Stimulated activated CD4-positive, alpha-beta T cell treated with anti-CD3 and anti-CD28 coated beads, Interleukin-12 subunit alpha, Interleukin-12 subunit beta, amount 100 ng/mL, for 24 hours (primary cell): ENCODE measurements at places on chromosomes 5 and 9.

DNA sequence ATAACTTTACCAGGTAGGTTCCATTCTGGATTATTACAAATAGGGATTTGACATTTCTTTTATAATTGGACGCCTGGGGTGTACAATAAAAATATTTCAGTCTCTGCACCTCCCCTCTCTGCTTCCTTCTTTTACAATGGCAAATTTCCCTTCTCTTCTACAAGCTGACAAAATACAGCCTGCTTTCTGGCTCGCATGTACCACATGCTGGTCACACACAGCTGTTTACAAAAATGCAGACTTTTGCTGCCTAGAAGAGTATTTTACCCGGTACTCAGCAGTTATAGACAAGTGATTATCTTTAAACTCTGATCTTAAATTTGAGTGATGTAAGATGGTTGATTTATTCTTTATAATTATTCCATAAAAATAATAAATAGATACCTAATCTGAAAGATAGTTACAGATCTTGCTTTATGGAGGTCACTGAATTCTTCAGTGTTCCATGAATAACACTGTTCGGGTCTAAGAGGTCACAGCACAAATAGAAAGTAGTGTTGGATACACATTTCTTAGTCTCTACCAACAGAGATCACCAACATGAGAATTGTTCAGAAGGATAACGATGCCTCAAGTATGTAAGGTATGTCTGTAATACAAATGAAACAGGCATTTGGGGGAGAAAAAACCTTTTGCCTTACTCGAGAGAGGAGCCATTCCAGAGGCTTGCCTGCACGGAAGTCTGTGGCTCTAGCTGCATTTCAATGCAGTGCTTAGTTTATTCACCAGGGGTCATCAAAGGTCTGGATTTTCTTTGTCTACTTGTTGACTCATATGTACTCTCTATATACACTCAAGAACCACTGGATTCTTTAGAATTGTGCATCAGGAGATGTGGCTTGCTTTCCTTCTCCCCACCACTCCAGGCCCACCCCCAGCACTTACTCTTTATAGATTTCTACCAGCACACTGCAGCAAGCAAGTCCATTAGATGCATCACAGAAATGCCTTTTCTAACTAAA lies 206.6 kb upstream of the RFX3 start:
- no peak for DNase-seq

GRCh38 chr9:131402738-131403492 lies 9.0 kb downstream of the PRRC2B start:
- DNase-seq: no peak

GRCh38 chr5:2300421-2300820 lies 417.7 kb upstream of the IRX4 start:
- no peak for DNase-seq

GRCh38 chr9:126293522-126293889 lies 33.1 kb upstream of the MVB12B start:
- DNase-seq: no peak

DNA sequence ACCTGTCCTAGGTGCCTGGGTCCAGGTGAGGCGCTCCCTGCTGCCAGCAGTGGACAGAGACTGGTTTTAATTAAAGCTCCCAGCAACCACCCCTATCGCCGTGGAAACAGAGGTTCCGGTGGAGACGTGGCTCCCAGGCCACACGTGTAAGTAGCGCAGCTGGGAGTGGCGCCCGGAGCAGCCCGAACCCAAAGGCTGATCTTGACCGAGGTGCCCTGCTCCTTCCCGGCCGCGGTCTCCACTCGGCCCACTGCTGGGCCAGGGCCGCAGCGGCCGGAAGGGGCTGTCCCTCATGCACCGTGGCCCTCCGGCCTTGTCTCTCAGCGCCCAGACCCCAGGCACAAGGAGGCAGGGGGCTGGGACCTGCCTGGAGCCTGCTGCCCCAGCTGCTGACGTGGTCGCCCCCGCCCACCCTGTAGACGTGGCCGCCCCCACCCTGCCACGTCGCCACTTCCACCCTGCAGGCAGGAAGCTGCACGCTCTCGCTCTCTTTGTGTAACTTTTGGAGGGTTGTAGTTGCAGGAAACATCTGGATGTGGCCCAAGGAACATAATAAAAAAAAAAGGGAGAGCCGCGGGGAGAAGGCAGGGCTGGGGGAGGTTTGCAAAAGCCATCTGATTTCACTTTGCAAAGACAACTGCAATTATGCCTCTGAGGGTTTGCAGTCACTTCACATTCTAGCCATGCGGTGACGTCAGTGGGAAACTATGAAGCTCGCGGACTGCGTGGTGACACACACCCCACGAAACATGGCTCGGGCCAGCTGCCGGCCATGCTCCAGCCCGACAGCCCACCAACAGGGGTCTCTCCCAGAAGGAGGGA lies 129.9 kb downstream of the RXRA start:
- DNase-seq: peak; percentile 50

DNA sequence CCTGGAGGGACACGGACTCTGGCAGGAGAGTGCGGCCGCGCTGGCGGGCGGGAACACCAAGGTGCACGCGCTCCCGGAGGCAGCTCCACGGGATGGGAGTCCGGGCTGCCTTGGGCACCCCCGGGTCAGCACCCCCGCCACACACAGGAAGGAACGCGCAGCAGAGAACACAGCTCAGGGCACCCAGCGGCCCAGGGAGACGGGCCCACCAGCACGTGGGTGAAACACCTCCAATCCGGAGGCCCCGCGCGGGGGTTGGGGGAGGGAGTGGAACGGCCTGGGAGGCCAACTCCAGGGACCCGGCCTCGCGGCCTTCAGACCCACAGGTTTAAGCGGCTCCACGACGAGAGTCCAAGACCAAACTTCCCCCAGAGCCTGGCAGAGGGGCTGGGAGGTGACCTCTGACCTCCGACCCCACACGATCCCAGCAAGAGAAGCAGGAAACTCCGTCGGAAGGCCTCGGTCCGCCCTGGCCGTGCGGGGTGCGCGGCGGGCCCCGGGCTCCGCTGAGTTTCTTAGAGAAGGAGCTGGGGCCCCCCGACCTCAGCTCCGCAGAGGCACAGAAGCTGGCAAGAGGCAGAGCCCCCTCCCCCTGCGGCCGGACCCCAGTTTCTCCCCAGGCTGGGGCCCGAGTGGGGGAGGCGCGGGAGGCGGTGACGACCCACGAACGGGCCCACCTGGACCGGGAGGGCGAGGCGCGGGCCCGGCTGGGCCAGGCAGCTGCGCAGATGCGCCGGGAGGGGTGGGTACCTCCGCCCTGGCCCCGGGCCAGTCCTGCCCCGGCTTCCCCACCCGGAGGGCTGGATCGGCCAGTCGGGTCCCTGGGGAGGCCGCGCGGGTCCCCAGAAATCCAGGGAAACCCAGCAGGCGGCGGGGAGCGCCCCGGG lies 851 bp downstream of the NACC2 start:
- no peak for DNase-seq

DNA sequence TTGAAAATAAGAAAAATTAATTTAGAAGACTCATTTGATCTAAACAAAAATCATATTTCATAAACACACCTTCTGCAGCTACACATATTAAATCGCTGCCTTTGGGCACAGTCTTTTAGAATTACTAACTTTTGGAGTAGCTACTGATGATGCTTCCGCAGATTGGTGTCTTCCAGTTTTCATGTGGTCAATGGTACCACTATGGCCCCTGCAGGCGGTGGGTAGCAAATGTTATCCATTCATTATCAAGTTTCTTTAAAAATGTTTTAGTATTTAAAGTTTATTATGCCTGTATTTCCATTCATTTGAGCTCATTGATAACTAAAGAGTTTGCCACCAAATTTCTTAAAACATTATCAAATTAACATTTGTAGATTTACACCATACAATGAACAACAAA lies 122.9 kb upstream of the GRAMD2B start:
- no peak for DNase-seq

DNA sequence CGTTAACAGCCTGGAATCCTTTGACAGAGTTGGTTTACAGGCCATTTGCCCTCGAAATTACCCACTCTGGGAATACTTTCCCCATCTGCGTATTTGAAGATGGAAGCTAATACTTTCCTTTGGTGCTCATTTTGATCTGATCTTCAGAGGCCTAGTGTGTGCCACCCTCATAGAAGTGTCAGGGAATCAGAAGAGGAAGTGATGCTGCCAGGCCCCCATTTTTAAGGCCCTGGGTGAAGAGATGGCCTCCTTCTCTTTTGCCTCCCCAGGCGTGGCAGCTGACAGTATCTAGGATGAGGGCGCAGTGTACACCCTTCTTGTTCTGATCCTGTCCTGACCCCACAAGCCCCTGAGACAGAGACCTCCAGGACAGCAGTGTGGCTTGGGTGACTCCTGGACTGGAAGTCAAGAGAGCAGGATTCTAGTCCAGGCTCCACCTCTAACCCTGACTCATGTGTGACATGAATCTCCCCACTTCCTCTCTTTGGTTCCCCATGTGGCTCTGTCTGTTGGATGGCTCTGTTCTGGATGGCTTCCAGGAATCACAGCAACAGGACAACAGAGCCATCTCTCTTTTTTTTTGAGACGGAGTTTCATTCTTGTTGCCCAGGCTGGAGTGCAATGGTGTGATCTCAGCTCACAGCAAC lies 27.8 kb downstream of the CSF1R start:
- no peak for DNase-seq

DNA sequence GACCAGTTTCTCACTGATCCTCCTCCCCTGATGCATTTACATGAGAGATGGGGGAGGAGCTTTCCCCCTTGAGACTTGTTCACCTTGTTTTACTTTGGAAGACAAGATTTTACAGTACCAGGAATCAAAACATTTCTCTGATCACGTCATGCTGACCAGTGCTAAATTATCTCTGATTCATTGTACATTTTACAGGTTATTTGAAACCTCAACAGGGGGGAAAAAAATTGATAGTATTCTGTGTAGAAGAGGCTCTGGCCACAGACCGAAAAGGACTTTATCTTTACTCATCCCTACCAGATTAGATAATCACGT lies 133.9 kb downstream of the GRIA1 start:
- DNase-seq: no peak

DNA sequence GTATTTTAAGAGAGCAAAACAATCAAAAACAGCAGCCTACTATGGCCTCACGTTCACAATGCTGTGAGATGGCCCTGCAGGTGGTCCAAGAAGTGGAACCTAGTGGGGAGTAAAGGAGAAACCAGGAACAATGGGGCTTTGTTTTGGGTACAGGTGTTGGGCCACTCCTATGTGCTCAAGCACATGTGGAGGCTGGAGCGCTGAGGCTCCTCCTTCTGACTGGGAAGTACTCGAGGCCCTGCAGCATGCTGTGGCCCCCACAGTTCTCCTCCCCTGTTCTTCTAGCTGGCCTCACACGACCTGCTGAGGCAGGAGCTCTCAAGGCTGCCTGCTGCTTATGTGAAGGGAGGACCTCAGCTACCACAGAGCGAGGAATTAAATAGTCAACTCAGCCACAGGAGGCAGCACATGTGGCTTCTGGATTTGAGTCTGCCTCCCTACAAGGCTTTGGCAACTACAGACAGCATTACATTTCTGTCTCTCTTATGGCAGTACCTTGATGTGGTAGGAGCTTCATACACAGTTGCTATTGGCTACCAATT lies 482.3 kb downstream of the SPOCK1 start:
- no peak for DNase-seq

GRCh38 chr9:132942541-132943182 lies 1.8 kb downstream of the TSC1 start:
- DNase-seq: no peak

DNA sequence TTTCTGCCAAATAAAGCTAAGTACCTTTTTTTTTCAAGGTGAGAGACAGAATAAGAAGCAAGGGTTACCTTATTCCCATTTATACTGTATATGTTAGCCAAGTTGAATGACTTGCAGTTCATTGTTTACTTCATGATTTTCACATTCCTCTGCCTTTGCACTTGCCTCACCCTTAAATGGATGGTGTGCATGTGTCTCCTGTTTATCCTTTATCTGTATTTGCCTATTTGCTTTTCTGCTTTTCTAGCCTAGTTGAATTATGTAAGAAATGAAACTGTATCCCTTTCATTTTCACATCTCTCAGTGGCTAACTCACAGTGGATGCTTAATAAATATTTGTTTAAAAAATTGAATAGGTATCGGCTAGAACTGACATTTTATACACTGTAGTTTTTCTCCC lies 200.8 kb upstream of the ST8SIA4 start:
- DNase-seq: no peak

DNA sequence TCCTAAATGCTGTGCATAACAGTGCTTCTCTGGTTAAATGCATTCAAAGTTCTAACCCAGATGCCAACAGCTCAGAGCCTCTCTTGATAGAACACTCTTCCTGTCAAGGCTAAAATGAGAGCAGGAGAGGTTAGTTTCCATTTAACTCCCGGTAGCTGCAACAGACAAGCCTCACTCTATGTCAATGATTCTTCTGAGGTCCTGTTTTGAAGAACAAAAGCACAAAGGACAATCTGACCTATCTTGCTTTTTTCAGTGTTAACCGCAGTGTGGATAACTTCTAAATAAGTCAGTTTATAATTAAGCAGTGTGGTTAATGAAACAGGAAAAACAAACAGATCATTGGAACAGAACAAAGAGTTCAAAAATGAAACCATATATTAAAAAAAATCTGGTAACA lies 80.7 kb downstream of the ANKRD55 start:
- DNase-seq: no peak

GRCh38 chr9:98317134-98317857 lies 61.8 kb upstream of the TBC1D2 start:
- DNase-seq: no peak

DNA sequence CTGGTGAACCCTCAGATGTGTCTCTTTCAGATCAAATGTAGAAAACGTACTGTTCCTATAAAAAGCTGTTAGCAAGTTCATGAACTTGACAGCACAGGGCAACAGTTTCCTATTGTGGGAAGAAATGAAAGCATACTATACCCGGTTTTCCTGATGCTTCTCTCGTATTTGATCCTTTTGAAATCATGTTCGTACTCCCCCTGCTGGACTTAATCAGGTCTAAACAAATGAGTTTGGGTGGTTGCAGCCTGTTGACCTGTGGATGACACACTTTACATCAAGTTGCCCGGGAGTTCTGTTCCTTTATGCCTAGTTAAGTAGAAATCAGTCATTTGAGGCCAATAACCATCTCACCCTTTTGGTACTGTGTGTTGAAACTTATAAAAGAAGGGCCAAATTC lies 1992.3 kb downstream of the MAT2B start:
- DNase-seq: no peak

DNA sequence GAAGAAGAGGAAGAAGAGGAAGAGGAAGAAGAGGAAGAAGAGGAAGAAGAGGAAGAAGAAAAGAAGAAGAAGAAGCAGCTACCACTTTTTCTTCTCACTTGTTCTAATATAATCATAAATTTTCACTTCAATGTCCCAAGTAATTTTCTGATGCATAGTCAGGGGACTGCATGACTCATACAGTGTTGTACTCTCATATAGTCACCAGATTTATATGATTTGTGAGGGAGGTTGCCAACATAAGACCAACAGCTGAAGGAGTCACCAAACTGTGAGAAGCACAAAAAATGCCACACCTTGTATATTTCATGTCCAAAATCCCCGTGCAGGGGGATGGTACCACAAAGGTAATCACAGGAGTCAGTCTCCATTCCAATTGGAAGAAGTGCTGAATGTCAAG lies 32.7 kb upstream of the DMRTA1 start:
- DNase-seq: no peak

- no peak for DNase-seq
These were observed 64.4 kb downstream of the MAP1B start for GRCh38 chr5:72171667-72172066.

GRCh38 chr5:137236849-137237507 lies 262.1 kb downstream of the SPOCK1 start:
- no peak for DNase-seq
